ENCODE measurements at places on chromosomes 7 and 10.

GRCh38 chr7:32673275-32673983, 178.1 kb downstream of the AVL9 start:
- no peak for DNase-seq

- no peak for DNase-seq
Observed at GRCh38 chr7:142548978-142549377, 200.3 kb upstream of the PRSS1 start.

- DNase-seq = no peak
Observed at GRCh38 chr7:16301291-16301690, 120.0 kb downstream of the CRPPA start.

DNA sequence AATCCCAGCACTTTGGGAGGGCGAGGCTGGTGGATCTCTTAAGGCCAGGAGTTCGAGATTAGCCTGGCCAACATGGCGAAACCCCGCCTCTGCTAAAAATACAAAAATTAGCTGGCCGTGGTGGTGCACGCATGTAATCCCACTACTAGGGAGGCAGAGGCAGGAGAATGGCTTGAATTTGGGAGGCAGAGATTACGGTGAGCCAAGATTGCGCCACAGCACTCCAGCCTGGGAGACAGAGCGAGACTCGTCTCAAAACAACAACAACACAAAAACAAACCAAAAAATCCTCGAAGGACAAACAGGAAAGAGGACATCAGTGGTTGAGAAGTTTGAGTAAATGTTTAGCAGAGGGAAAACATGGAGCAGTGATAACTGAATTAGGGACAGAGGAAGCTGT, 52.3 kb upstream of the FAM3C start:
- no peak for DNase-seq

- DNase-seq = no peak
Observed at GRCh38 chr7:18320422-18320821, 175.1 kb upstream of the HDAC9 start.

DNA sequence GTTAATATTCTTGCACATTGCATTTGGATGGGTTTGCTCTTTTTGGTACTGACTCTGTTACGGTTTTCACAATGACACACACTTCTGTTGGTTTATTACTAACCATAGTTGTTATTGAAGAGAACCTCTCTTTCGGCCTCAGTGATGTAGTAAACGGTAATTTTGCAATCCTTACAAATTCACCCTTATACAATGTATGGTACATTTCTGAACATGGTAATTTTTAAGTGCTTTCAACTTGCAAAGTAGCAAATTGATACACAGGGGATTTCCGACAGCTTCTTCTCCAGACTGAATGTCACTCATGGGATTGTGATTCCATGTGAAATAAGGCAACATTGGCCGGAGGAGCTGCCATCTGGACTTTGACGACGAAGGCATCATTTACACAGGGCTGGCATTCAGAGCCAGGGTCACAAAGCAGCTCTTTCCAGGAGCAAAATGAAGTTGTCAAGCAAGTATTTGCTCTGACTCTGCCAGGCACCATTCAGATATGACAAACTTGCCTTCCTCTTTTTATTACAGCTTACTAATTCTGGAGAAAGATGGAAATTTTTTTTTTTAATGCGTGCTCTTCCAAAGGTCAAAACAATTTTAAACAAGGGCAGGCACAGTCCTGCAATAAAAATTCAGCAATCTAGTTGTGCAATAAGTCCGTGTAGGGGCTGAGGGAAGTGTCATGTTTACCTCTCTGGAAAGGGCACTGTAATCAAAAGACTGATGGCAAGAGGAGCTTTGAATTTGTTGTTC, 711.5 kb upstream of the C7orf33 start:
- no peak for DNase-seq

- no peak for DNase-seq
Observed at GRCh38 chr10:97149079-97149531, 36.7 kb downstream of the SLIT1 start.

- no peak for DNase-seq
Observed at GRCh38 chr7:148967602-148968001, 60.7 kb downstream of the PDIA4 start.
